ENCODE measurements at places on chromosomes 1 and 21. TPM values are rescaled to one million over a fixed set of nuclear protein-coding genes. Genes with fewer than 3 reads are reported as not detected.

DNA sequence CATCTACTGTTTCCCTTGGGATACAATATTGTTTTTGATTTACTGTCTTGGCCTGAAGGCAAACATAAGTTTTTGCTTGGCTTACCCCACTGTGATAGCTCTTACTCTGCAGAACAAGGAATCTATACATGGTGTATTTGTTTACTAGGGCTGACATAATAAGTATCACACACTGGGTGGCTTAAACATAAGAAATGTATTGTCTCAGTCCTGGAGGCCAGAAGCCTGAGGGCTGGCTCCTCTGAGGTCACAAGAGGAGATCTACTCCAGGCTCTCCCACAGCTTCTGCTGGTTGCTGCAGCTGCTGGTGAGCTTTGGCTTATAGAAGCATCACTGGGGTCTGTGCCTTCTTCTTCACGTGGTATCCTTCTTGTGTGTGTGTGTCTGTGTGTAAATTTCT, 30.7 kb upstream of the IGSF5 start:
- DNase-seq = no peak

DNA sequence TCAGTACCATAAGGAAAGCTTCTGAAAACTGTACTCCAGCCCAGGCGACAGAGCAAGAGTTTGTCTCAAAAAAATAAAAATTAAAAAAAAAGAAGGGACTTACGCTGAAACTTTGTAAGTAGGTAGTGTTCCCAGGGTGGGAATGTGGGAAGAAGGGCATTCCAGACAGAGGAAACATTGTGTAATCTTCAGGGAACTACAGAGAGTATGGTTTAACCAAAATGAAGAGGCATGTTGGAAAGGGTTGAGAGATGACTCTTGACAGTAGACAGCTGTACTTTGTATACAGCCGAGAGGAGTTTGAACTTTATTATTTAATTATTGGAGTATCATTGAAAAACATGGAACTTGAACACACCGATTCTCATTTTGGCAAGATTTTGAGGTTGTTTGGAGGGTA, 43.0 kb downstream of the PPP2R5A start:
- DNase-seq = no peak

DNA sequence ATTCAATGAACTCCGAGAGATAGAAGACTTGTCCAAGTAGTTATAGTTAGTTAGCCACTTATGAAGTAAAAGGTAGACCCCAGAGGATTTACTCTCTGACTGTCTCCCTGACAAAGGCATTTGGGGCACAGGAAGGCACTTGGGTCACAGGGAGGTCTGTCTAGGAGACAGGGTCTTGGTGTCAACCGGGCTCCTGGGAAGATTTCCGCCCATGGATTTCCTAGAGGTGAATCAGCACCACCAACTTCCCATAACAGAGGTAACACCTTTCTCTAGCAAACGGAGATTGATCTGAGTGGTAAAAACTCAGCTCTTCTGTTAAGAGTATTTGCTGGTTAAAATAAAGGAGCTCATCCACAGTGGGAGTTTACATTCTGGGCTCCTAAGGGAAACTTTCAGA, 16.4 kb downstream of the CCN1 start:
- no peak for DNase-seq

DNA sequence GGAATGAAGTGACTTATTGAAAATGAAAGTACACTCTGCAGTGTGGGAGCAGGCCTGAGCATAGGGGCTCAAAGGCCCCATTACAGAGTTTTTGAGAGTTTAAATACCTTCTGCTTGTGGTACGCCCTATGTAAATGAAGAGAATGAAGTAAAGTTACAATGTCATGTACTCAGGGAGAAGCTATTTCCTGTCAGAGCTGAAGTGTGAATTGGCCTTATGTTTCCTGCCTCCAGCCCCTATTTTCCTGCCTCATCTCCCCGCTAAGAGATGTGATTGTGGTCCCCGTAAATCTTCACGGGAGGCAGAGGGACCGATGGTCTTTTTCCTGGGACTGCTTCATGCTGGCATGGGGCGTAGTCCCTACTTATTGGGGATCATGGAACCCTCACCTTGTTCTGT, 2.5 kb upstream of the ZNF683 start:
- no peak for DNase-seq

GRCh38 chr1:37723072-37723389, 30.7 kb downstream of the CDCA8 start:
- no peak for DNase-seq

DNA sequence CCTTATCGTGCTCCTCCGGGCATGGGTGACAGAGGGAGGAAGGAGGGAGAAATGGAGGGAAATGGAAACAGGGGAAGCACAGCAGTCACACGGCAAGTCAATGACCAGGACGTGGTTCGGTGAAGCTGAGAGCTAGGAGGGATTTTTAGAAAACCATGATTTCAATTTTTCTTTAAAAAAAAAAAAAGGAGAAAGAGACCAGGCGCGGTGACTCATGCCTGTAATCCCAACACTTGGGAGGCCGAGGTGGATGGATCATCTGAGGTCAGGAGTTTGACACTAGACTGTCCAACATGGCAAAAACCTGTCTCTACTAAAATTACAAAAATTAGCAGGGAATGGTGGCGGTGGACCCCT, 776 bp upstream of the TNFRSF9 start:
- DNase-seq = no peak

FCGR2B gene
- 21.7 TPM for total RNA-seq

DNA sequence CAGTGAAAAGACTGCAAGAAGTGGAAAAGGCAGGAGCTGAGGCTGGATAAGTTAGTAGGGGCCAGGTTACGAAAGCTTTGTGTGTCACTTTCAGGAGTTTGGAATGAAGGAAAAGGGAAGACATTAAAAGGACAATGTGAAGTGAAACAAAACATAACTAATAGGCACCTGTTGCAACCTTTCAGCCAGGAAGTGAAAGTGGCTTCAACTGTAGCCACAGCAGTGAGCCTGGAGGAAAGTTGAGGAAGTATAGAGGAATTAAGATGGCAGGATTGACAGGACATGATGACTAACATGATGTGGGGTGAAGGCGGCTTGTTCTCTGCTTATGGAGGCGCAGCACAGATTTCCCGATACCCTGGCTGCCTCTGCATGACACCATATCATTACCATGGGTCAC, 68.9 kb downstream of the C4BPA start:
- DNase-seq = no peak

TMEM167B gene
- 38.2 TPM for total RNA-seq

- no peak for DNase-seq
Measured at GRCh38 chr1:10509809-10510509, 35.2 kb downstream of the PEX14 start.

GRCh38 chr1:95352767-95353166, 118.8 kb downstream of the RWDD3 start:
- DNase-seq = no peak

GRCh38 chr1:93829061-93829460, 49.9 kb downstream of the DNTTIP2 start:
- no peak for DNase-seq

ELAVL4 gene
- total RNA-seq = 0.51 TPM

GRCh38 chr1:77133731-77134358, 85.4 kb downstream of the PIGK start:
- no peak for DNase-seq

OR6N2 gene
- not detected for total RNA-seq

DNA sequence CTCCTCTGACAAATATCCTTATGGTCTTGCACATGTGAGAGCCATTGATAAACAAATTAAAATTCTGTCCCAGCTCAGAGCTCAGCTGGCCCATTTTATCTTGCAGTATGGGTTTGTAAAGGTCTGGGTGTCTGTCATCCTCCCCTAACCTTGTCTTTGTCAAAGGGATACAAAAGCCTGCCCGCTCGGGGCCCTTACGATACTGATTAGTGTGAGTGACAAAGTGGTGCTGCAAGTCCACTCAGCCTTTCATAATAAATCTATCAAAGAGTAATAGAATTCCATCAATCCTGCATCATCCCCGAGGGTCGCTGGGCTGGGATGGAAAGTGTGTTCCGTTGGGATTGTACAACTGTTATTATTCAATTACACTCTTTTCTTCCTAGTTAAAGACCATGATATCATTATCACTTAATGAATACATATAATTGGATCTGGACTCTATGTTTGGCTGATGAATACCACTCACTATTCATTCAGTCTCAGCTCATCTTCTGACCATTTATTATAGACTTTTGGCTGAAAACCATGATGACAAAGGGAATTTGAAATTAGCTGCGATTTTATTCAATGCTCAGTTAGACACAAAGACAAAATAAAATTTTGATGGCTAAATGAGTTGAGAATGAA, 122.5 kb upstream of the FOXD3 start:
- no peak for DNase-seq

GRCh38 chr21:28078126-28078525, 914.6 kb downstream of the LTN1 start:
- no peak for DNase-seq

- no peak for DNase-seq
Measured at GRCh38 chr1:74463333-74463988, 49.0 kb downstream of the LRRC53 start.

DNA sequence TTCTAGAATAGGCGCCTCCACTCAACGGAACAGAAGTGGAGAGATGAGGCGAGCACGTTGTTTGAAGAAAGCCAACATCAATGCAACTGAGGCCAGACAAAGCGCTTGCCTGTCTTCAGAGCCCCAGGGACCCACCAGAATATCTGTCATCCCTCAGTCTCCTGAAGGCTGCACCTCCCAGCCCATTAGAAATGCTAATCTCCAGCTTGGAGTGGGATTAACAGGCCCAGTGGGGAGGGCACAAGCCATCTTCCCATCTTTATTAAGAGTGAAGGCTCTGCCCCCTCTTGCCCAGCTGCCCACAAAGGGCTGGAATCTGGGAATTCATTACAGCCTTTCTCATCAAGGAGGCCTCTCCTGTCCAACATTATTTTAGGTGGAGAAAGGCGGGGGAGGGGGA, 16.8 kb upstream of the CNTN2 start:
- no peak for DNase-seq

LMOD1 gene
- 40.3 TPM for total RNA-seq

SAMD11 gene
- total RNA-seq = 6.9 TPM

GRCh38 chr1:5419501-5419900, 572.7 kb downstream of the NPHP4 start:
- DNase-seq = no peak

DNA sequence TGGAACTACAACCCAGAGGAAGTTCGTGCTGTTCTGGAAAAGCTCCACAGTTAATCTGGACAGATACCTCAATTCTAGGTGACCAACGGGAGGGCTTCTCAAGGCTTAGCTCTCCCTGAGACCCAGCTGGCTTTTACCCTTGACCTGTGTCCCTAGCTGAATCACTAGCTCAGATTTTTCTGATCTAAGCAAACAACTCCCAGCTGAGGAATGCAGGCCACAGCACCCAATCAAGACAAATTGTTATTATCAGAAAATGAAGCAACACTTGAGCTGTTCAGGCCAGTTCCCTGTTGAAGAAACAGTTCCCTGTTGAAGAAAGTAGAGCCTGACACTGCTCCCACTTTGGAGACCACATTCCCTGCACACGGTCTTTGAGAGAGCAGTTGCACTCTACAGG, 16.0 kb downstream of the DIO1 start:
- no peak for DNase-seq

DNA sequence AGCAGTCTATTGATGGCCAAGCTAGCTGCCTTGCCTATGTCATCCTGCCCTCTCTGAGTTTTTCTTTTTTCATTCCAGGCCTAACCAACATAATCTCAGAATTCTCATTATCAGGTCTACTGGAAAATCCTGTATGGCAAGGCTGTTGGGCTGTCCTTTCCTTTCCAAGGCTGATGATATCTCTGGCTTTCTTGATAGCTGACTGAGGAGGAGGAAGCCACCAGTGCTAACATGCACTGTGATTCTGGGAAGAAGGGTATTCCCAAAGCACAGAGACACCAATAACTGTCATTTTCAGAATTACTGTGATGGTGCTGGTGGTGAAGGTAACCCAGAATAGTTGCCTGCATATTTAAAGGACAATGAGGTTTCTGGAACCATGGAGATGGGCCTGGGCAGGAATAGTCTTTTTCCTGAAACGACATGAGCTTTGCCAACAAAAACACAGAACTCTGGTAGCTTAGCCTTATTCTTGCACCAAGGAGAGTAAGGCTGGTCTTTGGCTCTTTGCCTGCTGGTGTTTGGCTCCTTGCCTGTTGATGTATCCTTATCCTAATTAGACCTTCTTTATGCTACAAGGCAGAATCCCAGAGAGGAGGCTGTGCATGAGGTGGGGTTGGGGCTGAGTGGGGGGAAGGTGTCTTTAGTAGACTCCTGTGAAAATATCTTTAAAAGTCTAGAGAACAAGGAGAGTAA, 157.4 kb downstream of the TNFSF18 start:
- DNase-seq = peak; percentile 81

- no peak for DNase-seq
Measured at GRCh38 chr1:157771661-157772425, 5.1 kb downstream of the FCRL2 start.

DNA sequence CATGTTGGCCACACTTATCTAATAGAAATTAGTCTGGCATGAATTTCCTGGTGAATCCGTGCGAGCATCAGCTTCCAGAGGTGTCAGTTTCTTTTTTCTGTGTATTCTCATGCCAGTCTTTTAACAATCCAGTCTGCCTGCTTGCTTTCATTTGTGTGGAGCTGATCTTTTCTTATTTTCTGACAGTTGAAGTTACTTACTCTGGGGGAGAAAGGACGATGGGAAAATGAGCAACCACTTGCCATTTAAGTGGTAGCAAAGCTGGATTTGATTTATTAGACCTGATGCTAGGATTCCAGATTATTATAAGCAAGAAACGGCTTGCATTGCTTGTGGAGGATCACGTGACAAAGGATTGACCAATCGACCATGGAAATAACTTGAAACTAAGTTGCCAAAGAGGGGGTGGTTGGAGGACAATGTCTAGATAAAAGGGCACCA, 24.3 kb upstream of the APP start:
- no peak for DNase-seq

GRCh38 chr1:40478276-40478675, 1.2 kb downstream of the ZFP69 start:
- peak; percentile 15 for DNase-seq

DNA sequence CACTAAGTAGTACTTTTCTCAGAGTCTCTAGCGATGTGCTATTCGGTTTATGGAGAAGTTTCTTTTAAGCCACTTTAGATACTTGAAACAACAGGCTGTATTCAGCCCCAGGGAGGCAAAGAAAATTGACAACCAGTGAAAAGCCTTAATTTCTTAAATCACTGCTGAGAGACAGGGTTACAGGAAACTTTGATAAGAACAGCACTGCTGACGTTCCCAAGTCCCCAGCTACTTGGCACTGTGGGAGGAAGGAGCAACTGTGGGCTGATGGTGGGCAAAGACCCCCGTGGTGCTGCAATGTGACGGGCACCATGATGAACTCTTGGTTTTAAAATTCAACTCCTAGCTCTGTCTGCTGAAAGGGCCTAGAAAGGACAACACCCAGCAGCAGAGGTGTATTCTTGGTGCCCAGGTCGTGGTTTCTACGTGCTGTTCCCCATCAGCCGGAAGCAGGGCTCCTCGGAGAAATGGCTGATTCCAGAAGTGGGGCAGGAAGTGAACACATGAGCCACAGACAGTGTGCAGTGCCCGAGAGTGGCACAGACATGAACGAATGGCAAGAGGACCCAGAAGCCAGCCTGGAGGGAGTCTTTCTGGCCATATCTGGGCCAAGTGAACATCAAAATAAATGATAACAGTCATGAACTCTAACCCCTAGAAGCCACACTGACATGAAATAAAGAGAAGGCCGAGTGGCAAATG, 5.3 kb downstream of the PTTG1IP start:
- DNase-seq = peak; percentile 43

HMGN2 gene
- 125 TPM for total RNA-seq

TMPRSS15 gene
- not detected for total RNA-seq

MROH9 gene
- total RNA-seq = not detected

ERG gene
- 20.1 TPM for total RNA-seq
